ENCODE measurements at places on chromosomes 4 and X.

DNA sequence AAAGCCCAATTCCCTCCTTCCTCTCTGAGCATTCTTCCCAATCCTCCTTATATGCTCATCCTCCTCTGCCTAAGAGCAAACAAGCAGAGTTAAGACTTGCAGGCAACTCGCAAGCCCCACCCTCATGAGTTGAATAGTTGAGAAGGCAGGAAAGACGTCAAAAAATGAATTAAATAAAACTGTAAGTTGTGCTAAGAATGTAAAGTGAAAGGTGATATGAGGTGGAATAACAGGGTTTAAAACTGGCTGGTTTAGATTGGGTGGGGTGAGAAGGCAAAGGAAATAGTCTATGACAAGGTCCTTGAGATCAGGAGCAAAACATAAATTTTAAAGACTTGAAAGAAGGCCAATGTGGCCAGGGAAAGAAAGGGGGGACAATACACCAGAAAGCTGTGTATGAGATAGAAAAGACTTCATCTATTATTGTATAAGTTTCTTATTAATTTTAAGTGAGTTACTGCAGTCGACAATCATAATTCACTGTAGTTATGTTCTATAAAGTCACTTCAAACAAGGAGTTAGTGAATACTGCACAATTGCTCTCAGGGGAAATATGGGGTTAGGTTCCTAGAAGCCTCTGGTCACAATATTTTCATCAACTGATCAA lies 124.9 kb downstream of the RELL1 start:
- no peak for DNase-seq

DNA sequence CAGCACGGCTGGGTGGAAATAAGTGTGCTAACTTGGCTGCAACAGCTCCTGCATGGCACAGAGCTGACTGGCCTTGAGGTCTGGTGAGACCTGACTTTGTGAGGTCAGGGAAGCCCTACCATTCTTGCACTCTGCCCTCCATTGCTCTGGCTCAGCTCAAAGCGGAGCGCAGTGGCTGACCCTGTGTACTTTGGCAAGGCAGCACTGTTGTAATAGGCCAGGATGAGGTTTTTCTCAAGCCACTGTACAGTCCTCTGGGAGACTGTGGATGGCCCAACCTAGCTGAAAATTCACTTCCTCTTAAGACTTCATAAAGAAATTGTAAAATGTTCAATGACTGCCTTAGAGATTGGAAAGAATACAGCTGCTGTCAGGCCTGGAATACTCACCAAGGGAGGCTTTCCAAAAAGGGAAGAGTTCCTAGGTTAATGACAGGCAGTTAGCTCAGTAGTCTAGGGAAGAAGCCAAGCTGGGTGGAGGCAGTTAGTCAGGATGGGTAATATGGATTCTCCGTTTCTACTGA lies 129.8 kb downstream of the GUCY2F start:
- no peak for DNase-seq

DNA sequence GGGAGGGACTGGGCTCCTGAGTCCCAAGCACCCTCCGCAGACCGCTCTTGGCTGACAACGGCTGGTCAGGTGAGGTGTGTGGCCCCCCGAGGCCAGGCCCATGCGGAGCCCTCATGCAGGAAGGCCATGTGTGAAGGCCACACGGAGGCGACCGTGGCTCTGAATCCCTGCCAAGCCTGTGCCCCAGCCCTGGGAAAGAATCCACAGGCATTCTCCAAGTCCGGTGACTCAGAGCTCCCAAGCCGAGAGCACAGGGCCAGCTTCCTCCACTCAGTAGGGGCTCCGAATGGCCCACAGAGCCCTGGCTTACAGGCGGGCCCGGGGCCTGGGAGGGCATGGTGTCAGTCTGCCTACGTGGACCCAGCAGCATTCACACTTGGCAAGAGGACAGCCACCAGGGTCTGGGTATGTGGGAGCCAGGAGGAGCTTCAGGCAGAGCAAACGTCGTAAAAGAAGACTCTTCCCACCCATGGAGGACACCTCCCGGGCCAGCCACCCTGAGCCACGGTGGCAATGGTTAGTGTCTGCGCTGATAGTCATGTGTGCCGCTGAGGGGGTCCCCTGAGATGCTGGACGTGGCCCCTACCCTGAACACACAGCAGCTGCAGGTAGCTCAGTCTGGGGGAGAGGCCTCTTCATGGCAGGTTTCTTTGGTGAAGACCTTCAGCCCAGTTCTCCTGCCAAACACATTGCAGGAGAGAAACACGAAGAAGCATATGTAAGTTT lies 105.7 kb downstream of the PSAPL1 start:
- DNase-seq = no peak

DNA sequence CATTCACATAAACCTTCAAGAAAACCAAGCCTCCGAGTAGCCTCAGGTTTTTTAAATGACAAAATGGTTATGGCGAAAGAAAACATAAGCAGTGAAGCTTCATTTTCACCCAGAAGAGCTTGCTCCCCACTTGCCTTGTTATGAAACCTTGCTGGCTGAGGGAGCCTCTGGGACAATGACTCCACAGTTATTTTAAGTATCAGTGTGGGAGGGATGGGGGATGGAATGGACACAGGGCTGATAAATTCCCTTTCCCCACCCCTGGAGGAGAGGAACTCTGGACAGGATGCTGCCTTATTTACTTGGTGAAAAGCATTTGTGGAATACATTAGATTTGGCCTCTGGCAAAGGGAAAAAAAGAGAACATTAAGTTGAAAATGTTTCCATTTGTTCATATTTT lies 220.7 kb upstream of the CNKSR2 start:
- no peak for DNase-seq

Data from glomerular endothelial cell (primary cell).